Stimulated activated CD4-positive, alpha-beta T cell treated with anti-CD3 and anti-CD28 coated beads, Interleukin-2, amount 100 ng/mL, for 4 hours (primary cell): ENCODE measurements at places on chromosomes 1 and 21.

- no peak for DNase-seq
Observed at GRCh38 chr1:41348394-41348793, 12.8 kb upstream of the FOXO6 start.

DNA sequence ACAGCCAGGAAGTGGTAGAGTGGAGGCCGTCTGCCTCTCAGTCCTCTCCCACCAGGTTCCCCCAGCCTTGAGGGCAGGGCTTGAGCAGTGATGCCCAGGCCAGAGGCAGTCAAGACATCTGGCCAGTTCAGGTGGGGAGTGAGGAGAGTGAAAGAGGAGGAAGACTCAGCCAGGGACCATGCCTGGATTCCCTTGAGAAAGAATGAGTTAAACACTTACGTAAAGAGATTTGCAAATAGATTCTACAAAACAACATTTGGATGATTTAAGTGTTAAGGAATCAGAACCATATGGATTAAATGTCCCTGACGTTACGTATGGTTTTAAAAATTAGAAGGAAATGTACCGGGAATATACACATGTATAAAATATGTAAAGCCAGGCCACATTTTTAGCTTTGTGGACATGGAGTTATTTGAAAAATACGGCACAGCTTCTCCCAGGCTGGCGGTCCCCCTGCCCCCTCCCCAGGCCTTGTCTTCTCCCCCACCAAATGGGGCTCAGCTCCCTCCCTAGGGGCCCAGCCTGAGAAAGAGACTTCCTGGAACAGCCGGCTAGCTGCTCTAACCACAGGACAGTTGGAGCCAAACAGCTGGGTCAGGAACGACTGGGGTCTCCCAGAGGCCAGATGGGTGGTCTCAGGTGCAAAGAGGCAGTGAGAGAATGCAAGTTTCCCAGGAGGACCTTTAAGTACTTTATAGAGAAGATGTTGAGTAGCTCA, 188.3 kb upstream of the EDN2 start:
- no peak for DNase-seq

- no peak for DNase-seq
Observed at GRCh38 chr1:222750651-222751050, 13.6 kb downstream of the FAM177B start.

DNA sequence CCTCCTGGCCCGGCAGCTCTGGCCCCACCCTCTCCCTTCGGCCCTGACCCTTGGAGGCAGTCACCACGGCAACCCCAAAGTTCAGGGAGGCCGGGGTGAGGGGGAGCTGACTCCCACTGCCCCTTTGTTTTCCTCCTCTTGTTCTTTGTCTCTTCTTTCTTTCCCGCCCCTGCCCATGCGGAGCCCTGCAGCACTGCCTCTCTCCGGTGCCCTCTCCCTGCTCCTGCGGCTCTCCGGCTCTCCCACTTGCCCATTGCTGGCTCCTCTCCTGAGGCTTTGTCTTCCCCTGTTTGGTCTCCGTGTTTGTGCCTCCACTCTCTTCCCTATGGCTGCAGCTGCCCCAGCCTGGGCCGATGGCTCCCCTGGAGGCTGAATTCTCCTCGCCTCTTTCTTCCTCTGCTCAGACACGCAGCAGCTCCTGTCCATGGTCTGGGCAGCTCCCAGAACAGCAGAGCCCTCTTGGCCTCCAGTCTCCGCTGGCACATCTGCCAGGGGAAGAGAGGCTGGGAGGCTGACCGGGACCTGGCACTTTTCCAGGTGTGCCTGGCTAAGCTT, 5.8 kb downstream of the CELSR2 start:
- no peak for DNase-seq

DNA sequence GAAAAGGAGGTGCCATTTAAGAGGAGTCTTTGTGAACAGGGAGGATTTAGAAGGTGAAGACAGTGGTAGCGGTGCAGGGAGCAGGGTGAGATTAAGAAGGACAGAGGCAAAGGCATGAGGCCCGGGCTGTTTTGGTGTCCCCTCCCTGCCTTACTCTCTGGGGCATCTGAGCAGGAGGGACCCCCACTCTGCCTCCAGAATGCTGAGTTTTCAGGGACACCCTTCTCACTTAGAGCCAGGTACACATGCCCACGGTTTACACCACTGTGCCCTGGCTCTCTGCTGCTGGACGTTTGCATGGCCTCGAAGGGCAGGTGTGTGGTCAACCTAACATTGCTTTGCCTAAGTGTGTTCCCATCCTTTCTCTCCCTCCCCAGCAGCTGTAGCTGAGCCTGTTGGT, 20.5 kb upstream of the PARP1 start:
- DNase-seq, result no peak

DNA sequence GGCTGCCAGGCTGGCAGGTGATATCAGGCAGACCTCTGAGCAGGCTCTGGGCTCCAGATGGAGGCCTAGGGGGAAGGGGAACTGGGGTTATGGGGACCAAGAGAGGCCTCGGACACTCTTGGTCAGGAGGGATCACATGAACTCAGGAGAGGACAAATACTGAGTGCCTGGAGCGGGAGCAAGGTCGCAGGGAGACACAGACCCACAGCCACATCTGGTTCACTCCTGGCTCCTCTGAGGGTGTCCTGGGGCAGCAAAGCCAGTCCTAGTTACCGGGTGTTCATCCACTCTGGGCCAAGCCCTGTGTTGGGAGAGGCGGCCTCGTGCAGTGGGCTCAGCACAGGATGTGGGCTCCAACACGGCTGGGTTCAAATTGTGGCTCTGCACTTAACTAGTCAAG, 239.0 kb downstream of the PTPRU start:
- DNase-seq, result no peak

DNA sequence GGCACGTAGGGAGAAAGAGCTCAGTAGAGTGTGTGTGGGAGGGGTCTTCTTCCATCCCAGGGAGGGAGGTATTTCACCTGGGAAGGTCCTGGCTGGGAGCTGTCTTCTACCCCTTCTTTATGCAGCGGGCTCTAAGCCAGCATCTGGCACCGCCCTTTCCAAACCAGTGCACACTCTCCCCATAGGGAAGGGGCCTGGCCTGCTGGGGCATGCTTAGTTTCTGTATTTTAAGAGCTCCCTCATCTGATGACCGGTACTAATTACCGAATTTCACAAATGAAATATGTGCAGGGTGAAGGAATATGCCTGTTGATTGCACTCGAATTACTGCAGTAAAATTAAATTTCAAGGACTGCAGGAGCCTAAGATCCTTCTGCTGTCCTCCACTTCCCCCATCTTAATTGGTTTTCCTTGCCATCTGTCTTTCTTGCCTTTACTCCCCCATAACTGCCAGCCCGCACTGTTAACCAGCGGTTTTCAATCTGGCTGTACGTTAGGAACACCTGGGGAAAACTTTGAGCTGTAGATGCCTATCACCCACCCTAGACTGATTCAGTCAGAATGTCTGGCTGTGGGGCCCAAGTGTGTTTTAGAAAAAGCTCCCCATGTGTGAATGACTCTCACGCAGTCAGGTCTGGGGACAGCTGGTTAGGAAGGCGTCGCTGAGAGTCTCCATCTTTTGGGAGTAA, 20.1 kb downstream of the GALNT2 start:
- DNase-seq, result no peak

DNA sequence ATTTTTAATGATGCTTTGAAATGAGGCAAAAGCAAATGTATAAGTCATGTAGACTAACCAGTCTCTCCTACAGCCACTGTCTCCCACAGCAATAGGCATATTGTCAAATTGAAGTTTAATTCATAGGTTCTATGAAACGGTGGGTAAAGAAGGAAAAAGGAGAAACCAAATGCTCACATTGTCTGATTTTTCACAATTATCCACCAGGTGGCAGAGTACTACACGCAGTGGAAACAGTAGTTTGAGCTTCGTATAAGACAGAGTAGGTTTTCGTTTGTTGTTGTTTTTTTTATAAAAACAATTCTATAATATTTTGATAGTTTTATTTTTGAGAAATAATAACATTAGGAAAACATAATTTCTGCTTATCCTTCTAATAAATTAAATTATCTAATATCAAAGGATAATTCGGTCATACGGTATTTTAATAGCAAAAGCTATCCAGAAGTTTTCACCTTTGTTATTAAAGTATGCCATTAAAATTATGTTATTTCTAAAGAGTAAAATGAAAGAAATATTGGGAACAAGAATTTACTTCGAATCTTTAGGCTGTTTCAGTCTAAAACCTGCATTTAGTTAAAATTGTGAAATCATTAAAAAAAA, 39.1 kb downstream of the TYW3 start:
- DNase-seq, result no peak

- no peak for DNase-seq
Observed at GRCh38 chr1:47175227-47175934, 14.5 kb downstream of the PDZK1IP1 start.

DNA sequence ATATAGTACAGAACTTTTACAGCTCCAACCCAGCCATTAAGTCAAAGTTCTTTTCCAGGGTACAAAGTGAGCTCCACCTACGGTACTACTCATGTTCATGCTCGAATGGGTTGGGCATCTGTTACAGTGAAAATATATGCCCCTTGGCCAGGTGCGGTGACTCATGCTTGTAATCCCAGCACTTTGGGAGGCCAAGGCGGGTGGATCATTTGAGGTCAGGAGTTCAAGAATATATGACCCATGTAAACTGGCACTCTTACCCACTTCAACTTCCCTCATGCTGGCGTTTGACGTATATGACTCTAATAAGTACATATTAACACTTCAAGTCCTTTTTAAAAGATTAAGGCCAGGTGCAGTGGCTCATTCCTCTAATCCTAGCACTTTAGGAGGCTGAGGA, 71.3 kb upstream of the PKN2 start:
- DNase-seq, result no peak

DNA sequence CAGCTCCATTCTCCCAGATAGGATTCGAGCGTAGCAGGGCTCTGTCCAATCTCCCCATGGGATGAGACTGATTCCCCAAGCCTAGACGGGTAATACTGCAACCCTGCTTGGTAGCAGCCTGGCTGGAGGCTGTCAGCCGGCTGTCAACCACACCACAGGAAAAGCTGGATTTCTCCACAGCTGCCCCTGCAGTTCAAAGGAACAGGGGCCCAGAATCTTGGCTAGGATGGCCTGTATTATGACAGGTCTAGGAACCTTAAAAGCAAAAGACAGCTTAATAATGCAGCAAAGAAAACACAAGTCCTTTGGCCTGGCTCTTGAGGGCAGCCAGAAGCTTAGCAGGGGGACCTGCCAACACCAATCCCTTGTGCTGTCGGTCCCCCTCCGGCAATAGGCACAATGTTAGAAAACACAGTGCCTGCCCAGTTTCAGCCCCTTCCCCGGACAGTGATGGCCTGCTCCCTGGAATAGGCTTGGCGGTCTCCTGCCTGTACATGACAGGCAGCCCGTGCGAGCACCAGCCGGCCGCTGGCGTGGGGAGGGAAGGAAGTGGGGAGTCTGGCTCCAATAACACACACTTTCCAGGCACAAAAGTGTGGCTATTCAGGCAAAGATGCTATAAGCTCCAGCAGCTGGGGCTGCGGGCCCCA, 90.5 kb downstream of the TRABD2B start:
- no peak for DNase-seq

DNA sequence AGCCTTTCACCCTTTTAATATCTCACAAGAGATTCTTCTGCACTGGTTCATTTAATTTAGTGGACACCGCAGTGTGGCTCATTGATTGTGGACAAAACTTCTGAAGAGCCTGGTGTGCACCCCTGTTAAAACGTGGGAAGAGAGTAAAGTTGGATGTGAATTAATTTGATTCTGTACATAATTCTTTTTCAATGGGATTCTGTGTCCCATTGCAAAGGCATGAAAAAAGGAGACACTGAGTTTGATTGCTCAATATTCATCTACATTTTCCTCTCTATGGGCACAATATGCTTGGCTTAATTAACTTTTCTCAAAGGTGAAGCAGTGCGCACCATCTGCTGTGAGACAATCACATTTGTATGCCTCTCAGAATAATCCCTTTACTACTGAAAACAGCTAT, 95.1 kb downstream of the BARHL2 start:
- no peak for DNase-seq

DNA sequence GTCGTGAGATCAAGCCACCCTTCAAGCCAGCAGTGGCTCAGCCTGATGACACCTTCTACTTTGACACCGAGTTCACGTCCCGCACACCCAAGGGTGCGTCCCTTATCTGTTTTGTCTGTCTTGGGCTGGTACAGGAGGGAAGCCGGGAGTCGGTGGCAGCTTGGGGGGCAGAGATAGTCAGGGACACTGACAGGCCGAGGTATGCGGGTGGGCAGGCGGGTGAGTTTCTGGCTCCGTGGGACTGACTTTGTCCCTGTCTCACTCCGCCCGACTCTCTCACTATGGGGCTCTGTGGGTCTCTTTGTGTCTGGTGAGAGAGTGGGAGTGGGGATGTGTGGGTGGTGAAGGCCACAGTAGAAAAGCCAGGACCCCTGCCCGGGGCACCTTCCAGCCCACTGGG, 27.4 kb downstream of the RPS6KA1 start:
- no peak for DNase-seq

DNA sequence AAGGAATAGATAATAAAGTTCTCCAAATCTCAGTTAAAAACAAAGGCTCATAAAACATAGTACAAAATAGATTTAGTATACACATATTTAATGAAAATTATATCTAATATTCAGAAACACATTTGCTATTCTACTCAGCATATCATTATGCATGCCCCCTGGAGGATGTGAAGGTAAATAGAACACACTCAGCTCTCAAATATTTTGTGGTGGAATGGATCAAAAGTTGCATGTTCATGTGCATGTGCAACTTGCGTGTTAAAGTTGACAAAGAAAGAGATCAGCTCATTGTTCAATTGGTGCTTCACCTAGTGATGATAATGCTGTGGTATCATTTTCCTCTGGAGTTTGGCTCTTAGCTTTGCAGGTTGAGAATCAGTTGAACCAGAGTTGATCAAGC, 4.9 kb upstream of the ZNF644 start:
- DNase-seq, result no peak

GRCh38 chr1:37914719-37915475, 32.0 kb downstream of the INPP5B start:
- no peak for DNase-seq

GRCh38 chr1:72526926-72527325, 244.6 kb upstream of the NEGR1 start:
- no peak for DNase-seq

DNA sequence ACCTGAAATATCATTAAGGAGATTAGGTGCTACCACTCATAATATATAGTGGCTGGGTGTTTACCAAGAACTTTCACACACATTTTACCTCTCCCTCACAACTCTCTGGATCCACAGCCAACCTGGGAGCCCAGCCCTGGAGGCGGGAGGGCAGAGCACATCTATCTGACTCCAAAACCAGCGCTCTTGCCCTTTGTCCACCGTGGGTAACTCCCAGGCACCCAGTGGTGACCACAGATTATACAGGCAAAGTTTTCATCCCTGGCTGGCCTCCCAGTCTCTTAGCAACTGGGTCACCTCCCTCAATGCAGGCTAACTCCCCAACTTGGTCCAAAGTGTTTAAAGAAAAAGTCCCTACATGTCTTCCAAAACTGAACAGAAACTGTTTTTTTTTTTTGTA, 2.4 kb downstream of the PAQR7 start:
- DNase-seq, result no peak

GRCh38 chr1:32242341-32242851, 4.6 kb upstream of the FAM167B start:
- no peak for DNase-seq

DNA sequence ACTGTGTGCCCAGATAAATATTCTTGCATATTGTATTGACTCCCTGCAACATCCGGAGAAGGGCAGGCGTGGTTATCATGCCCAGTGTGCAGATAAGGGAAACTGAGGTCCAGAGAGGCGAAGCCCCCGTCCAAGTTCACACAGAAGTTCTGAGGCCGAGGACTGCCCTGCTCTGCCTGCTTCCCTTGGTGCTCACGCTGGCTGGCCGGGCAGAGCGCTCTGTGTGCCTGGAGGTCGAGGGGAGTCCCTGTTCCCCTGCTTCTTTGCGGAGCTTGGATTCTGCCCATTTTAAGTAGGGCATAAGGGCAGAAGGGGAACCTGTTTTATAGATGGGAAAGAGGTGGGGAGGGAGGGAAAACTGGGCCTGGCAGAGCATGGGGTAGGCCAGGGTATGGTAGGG, 92.8 kb upstream of the ACTL8 start:
- DNase-seq, result no peak
